NCI-H460 (cell line): ENCODE measurements at places on chromosomes 3 and 15. TPM values are rescaled to one million over a fixed set of nuclear protein-coding genes. Genes with fewer than 3 reads are reported as not detected.

The SPG21 gene
- 76.8 and 80.0 TPM in 2 replicates for total RNA-seq

The ZNF860 gene
- total RNA-seq: 0.10 TPM in 1 of 2 replicates, not detected in the other

The GCNT3 gene
- 0.29 and 0.50 TPM in 2 replicates for total RNA-seq

GRCh38 chr3:71166339-71167240, 416.9 kb downstream of the FOXP1 start:
- no peak for DNase-seq

DNA sequence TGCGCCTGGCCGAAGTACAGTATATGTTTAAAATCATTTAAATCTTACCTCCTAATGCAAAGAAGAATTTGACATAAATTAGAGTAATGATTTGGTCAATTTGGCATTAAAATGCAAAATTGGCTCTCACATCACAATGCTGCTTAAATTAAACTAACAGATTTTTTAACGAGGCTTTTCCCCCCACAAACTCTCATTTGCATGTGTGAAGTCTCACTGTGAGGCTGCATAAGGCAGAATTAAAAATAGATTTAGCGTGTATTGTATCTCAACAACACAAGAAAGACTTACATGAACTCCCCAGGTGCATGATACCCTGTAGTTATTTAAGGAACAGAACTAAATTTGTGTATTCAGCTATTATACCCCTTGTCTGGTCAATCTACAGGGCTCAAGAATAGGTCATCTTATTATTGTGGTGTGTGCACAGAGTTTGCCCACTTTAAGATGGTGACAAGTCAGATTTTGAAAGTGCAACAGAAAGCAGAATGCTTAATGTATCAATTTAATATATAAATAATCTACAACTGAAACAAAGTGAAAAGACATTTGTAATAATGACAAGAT, 897.9 kb downstream of the EPHA3 start:
- no peak for DNase-seq

- DNase-seq: no peak
Observed at GRCh38 chr3:45252826-45253225, 26.7 kb upstream of the TMEM158 start.

The GOLGA6A gene
- not detected in 2 replicates for total RNA-seq

DNA sequence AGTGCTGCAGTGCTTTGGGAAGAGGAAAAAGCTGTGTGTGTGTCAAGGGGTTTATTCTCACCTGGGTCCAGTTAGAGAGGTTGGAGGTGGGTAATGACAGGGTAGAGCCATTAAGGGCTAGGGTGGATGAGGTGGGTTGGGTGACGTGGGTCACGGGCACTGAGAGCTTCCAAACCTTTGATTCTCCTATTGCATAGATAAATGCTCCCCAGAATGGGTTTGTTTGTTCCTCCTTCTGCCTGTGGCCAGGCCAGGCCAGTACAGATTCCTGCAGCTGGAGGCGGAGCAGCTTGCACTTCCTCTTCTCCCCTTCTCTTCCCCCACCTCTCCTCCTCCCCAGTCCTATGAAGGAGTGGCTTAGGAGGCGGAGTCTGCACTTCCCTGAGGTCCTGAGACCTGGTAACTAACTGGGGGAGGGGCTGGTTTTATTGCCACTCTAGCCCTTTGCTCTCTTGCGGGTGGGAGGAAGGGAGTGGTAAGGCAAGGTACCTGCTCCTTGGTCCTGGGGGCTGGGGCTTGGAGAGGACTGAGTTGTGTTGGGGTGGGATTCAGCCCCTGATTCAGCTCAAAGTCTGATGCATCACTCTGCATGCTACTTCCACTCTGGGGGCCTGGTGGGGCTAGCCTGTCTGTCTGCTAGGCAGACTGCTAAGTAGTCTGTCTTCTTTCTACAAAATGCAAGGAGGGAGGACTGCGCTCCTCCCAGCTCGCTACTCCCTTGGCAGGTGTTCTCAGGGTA, 3.5 kb downstream of the SPINT1 start:
- no peak for DNase-seq

- DNase-seq: no peak
Observed at GRCh38 chr3:149197669-149198068, 24.0 kb downstream of the CP start.

DNA sequence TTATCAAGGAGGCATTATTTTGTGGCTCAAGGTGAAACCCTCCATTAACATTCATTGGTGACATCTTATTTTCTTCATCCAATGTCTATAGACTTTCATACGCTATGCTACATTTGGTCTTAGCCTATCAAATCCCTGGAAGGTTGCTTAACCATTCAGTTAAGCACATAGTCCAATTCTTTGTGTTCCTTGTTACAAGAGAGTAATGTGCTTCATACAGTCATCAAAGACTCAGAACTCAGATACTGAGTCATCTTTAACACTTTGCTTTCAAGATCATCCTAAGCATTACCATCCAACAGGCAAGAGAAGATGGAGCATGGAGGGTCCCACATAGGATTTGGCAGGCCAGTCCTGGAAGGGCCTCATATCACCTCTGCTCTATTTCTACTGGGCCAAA, 1202.1 kb downstream of the ROBO1 start:
- DNase-seq: no peak
